ENCODE measurements at places on chromosomes 1 and 21. TPM values are rescaled to one million over a fixed set of nuclear protein-coding genes. Genes with fewer than 3 reads are reported as not detected.

The GBP6 gene
- total RNA-seq, result 0.14 TPM

DNA sequence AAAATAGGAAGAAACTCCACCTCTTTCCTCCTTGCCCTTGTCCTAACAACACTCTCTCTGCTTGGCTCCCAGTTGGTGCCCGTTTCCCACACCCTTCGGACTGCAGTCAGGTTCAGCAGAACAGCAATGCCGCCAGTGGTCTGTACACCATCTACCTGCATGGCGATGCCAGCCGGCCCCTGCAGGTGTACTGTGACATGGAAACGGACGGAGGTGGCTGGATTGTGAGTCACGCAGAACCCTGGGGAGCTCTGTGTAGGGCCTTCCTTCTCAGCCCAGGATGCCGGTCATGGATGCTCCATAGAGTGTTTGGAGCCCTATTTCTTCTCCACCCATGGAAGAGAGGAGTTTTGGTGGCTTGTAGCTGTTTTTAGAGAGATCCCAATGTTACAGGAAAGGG lies 60.9 kb downstream of the TNN start:
- peak; percentile 66 for DNase-seq

DNA sequence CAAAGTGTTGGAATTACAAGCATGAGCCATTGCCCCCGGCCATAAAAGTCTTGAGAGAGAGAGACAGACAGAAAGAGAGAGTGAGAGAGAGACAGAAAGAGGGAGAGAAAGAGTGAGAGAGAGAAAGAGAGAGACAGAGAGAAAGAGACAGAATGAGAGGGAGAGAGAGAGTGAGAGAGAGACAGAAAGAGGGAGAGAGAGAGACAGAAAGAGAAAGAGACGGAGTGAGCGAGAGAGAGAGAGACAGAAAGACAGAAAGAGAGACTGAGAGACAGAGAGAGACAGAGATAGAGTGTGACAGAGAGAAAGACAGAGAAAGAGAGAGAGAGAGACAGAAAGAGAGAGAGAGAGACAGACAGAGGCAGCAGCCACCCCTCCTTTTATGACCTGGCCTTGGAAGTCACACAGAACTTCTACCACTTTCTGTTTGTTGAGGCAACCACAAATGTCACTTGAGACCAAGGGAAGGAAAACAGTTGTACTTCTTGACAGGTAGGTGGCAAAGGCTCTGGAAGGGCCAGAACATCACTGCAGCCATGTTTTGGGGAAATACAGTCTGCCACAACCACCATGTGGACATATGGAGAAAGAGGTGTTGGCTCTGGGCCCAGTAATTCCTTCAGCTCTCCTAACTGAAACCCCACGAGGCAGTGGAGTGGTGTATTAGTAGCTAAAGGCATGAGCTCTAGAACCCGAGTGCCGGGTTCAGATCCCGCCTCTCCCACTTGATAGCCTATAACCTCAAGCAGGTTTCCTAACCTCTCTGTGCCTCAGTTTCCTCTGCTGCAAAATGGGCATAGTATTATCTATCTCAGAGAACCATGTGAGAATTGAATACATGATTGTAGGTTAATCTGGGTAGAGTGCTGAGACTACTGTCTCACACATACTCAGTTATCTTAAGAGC lies 50.6 kb downstream of the TNFRSF8 start:
- DNase-seq, result no peak

- DNase-seq, result no peak
Measured at GRCh38 chr1:80375662-80376061, 1369.1 kb upstream of the ADGRL4 start.
